ENCODE measurements at places on chromosomes 6 and 20.

DNA sequence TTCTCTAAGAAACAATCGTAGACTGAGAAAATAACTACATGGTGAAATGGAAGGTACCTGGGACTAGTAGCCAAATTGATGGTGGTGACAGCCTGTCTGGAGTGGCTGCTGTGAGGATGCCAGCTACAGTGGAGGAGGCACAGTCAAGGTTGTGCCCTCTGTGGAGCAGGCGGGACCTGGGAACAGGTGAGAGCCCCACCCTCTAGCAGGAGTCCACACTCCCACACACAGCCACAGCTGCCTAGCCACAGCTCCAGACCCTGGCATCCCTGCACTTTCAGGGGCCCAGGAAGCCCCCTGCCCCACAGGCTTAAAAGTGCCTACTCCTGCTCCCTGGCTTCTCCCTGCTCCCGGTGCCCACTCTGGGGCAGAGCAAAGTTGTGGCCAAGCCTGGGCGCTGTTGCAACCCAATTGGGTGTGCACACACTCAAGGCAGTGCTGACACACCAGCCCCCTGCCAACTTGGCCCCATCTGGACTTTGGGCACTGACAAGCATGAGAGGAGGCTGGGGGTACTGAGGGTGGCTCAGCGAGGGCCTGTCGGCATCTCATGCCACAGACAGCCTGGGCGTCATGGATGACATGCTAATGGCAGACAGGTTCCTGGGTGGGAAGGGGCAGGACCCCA, 548.7 kb downstream of the TBC1D32 start:
- no peak for DNase-seq

- DNase-seq = peak; percentile 66
Measured at GRCh38 chr20:51412333-51412871, 130.1 kb downstream of the NFATC2 start.

GRCh38 chr6:157952861-157953351, 28.8 kb upstream of the SYNJ2 start:
- peak; percentile 26 for DNase-seq

- DNase-seq = no peak
Measured at GRCh38 chr6:73157870-73158269, 67.4 kb downstream of the KHDC1L start.

DNA sequence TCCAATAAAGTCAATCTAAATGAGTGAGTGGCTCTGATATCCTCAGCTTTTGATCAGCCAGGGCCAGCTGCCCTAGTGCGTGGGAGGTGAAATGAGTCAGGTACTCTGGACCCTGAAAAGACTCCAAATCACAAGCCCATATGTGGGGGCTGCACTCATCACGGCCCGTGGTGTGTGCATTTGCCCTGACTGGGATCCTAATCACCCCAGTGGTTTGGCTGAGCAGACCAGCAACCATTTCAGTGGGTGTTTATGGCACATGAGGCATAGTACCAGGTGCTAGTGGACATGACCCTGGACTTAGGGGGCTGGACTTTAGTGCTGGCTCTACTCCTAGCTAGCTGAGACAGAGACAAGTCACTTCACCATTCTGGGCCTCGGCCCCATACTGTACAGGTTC, 39.4 kb downstream of the SCML4 start:
- DNase-seq = peak; percentile 91

DNA sequence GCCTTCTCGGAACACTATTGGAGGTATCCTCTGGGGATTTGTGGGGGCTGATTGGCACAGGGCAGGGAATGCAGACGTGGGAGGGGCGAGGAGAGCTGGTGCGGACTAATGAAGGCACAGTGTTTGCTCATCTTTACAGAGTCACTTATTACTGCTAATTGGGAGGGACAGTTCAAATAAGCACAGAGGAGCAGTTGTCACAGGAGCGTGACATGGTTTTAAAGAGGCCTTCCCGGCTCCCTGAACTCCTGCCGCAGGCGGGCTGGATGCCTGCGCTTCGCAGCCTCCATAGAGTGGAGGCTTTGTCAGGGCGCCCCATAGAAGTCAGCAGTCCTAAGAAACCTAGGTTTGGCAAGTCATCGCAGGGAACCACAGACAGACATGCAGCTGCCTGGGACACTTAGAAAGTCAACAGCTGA, 149.6 kb downstream of the LINC00237 start:
- no peak for DNase-seq

GRCh38 chr6:107504270-107505026, 14.5 kb downstream of the SOBP start:
- no peak for DNase-seq

- DNase-seq = no peak
Measured at GRCh38 chr6:15761045-15761502, 98.2 kb upstream of the DTNBP1 start.

GRCh38 chr20:62363920-62364851, 2.9 kb downstream of the LAMA5 start:
- DNase-seq = no peak

- DNase-seq = no peak
Measured at GRCh38 chr6:36111526-36111925, 18.8 kb upstream of the MAPK13 start.

DNA sequence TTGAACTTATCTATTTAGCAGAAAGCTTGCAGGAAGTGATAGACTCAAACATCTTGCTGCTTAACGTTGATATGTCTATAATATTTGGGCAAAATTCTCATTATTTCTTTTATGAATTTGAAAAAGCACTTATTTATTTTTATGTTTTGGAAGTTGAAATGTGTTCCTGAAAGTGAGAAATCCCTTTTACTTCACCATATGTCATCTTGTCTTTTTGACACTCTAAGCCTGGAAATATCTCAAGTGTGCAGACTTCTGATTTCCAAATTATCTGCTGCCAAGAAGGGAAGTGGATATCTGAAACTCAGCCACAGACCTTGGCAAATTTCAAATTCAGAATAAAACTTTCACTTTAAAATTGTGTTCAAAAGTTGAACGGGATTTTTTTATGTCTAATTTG, 368.7 kb upstream of the MANEA start:
- DNase-seq = no peak

- DNase-seq = no peak
Measured at GRCh38 chr6:36079601-36080000, 50.7 kb upstream of the MAPK13 start.

GRCh38 chr6:159693894-159694545, 979 bp upstream of the SOD2 start:
- no peak for DNase-seq

DNA sequence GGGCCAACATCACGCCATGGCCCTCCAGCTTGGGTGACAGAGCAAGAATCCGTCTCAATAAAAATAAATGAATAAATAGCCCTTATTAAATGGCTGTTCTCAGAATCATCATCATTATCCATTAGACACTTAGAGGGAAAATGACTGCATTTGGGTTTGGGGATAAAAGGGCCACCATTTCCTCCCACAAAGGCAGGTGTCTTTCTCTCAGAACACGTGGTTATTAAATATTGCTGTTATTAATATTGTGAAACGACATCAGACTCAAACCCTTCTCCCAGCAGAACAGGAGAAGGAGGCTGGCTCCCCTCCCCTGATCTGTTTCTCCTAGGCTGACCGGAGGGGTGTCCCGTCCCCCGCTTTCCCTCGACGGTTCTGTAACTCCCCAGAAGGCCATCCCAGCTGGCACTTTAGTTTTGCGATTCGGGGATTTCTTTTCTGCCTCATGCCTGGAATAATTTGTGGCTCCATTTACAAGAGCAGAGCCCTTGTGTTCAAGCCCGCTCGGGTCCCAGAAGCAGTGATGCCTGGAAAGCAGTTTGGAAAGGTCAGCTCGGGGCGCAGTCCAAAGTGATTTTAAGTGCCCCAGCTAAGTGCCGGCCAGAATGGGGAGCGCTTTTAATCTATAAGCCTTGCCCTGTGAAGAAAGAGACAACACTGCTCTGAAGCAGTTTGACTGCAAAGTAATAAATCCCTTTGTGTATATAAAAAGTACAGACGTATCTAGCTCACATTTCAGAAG, 41.9 kb downstream of the EYA2 start:
- DNase-seq = no peak

DNA sequence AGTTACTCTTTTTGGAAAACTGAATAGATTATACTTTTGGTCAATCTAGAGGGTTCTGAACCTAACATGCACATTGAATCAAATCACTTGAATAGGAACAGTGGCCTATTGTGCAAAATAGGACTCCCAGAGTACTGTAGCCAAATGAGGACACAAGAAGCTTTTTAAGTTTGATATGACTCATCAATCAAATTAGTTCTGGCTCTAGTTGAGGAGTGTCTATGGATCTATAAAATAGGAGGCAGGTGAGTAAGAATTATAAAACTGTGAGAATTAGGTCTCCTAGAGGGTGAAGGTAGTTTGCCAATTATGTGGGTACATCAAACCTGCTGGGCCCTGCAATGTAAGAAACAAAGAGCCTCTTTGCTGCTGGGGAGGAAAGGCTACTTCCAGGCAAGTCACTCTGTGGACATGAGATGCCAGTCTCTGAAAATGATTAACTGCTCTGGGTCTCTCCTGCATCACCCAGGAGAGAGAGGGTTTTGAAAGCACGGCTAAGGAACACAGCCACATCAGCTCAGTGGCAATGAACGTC, 112.3 kb downstream of the RCAN2 start:
- DNase-seq = no peak

DNA sequence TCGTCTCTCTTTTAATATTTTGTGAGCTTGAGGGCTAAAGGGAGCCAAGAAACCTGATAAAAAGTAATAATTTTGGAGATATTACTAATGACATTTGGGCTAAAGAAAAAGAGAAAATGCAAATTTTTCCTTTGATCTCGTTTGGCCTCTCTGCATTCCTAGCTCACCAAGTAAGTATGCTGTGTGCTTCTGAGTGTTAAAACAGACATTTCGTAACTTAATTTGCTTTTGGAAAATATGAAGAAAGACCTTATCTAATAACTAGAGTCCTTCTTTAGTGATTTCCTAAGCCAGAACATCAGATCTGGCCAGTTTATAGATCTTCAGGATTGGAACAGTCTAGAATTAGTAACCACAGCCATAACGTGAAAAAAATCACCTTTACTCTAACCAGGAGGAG, 872.9 kb upstream of the SLC35B3 start:
- DNase-seq = no peak
